Astrocyte of the cerebellum (primary cell): ENCODE measurements at places on chromosomes 6 and 20.
A peak's percentile ranks its signal among the peaks of the same experiment; 100 is the strongest.

DNA sequence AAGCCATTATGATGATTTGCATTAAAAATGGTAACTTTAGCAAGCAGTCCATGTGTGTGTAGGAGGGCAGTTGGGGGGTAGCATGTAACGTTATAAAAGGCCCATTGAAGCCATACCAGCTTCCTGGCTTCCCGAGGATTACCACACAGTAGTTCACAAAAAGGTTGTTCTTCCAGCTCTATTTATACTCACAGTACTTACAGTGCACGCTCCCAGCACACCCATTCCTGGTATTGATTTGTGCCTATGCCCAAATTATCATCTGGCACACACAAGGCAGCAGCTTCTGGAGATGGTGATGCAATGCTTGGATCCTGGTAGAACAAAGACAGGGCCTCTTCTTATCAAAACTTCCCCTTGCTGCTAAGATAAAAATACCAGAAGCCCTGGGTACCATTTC is 436.8 kb downstream of the HAO1 start:
- no peak for DNase-seq

DNA sequence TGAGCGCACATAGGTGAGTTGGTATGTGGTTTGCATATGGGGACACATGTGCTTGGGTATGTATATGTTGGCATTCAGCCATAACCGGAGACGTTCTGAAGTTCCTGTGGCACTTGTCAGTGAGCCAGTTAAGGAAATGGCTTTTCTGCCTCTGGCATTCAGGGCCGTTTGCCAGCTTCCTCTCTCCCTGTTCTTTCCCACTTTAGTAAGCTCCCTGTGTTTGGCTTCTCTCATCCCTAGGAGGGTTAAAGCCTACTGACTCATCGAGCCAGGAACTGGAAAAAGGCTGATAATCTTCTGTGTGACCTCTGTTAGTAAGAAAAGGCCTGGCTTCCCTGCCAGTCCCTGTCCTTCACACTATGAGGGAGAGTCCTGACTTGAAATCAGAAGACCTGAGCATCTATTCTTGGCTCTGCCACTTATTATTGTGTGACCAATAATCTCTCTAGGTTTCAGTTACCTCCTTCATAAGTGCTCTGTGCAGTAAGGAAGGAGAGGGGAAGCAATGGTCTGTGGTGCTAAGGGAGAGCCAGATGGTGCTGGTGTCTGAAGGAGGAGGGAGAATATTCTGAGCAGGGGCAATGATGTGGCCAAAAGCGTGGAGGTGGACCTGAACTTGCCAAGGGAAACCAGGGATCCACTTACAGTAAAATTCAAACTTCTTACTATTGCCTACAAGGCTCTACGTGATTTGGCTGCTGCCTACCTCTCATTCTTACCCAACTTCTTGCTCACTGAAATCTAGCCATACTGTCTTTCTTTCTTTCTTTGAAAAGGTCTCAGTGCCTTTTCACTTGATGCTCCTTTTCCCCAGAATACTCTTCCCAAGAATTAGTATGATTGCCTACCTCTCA is 31.4 kb downstream of the ACSS2 start:
- DNase-seq, result peak; percentile 68

DNA sequence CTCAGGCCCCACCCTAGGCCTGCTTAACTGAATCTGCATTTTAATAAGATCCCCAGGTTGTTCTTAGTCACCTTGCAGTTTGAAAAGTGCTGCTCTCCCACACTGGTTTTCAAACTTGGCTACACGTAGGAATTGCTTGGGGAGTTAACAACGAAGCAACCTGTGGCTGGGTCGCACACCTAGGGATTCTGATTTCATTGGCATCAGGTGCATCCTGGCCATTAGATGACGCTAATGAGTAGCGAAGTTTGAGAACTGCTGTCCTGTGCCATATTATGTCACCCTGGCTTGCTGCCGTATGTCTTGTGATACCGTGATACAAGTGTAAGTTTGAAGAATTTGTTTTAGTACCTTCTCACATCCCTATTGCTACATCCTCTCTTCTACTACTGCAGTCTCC is 28.2 kb upstream of the FUCA2 start:
- no peak for DNase-seq

DNA sequence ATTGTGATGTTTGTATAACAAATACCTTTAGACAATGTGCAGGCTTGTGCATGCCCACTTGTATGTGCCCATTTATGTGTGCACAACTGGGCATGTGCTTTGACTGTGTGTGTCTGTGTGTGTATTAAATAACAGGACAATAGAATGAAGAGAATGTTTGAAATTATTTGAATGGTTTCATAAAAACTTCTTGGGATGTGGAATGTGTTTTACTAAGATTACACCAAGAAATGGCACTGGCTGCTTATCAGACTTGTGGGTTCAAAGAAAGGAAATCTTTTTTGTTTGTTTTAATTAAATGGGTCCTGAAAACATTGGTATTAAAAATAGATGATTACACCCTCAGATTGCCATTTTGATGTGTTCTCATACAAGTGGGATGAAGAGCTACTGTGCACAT is 191.6 kb upstream of the CCN2 start:
- no peak for DNase-seq

GRCh38 chr6:30151580-30151979 is 9.4 kb downstream of the TRIM10 start:
- no peak for DNase-seq
